ENCODE measurements at places on chromosomes 4 and X.
A peak's percentile ranks its signal among the peaks of the same experiment; 100 is the strongest.

DNA sequence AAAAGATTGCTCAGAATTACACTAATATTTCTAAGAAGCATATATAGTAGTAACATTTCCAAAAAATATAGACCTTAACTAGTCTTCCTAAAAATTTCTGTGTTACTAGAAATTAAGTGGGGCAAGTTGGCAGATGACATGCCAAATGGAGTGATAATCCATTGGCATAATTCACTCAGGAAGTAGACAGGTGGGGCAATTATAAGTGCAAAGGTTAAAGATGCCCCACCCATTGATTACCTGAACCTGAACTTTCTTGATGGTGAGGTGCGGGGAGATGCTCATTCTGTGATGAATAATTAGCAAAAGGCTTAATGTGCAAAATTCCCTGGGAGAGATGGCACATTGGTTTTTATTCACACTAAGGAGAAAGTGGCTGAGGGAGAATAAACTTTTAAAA is 145.8 kb upstream of the RASGEF1B start:
- DNase-seq = no peak

- DNase-seq = no peak
These were observed 17.4 kb downstream of the GSPT2 start for GRCh38 chrX:51760657-51761056.

DNA sequence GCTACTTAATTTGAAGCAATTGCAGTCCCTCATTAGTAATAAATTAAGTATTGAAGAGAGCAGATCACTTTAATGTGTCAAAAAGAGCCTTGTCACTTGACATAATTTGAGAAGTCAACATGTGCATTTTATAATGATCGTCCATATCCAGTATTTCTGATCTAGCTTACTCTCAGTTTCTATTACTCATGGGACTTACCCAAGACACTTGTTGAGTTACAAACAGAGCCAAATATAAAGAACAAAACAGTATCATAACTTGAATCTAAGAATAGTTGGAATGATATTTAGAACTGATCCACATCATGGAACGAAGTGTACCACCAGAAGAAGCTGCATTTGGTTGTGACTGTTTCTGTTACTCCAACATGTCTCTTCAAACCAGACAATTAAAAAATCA is 54.7 kb downstream of the SLITRK4 start:
- no peak for DNase-seq

- no peak for DNase-seq
These were observed 10.5 kb downstream of the GPR82 start for GRCh38 chrX:41734530-41734929.

DNA sequence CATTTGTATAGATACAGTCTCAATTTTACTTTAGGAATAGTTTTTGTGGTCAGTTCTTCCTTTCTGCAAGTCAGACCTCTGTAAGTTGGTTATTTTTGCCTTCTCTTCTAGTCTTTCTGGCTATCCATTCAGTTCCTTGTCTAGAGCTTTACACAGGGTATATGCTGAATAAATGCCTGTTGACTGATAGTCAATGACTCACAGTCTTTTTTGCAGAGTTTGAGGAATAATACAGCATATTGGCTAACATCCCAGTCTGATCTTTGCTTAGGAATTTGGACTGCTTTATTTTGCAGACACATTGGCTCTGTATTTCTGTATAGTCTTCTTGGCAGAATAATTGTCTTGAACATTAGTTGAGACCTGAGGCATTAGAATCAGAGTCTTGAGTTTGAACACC is 132.4 kb downstream of the MAGEC1 start:
- no peak for DNase-seq

DNA sequence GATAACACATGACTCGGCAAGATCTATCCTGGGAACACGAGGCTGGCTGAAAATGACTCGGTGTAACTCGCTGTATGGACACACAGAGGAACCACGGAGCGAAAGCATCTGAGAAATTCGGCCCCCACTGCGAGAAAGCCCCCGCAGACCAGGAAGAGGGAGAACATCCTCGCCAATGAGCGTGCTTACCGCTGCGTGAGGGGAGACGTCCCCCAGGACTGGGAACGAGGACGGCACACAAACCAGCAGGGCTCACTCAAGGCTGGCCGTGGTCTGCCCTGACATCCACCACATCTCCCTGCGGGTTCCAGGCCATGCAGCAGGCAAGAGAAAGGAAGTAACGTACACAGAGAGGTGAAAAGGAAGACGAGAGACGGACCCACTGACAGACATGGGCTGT is 17.6 kb upstream of the GTPBP6 start:
- no peak for DNase-seq

DNA sequence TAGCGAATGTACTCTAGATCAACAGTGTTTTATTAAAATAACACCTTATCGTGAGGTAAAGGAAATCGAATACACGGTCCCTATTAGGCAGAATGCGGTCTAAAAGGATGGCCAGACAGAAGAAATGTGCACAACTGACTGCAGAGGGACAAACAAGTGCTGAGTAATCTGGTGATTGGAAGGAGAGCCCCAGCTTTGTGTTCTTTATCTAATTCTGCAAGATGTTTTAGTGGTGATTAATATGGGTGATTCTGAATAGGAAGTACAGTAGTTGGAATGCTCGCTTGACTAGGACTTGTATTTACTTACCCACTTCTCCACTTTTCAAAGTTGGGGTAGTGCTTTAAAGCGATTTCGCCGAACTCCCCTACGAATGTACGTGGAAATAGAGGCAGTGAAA is 1.2 kb downstream of the WDR44 start:
- no peak for DNase-seq

DNA sequence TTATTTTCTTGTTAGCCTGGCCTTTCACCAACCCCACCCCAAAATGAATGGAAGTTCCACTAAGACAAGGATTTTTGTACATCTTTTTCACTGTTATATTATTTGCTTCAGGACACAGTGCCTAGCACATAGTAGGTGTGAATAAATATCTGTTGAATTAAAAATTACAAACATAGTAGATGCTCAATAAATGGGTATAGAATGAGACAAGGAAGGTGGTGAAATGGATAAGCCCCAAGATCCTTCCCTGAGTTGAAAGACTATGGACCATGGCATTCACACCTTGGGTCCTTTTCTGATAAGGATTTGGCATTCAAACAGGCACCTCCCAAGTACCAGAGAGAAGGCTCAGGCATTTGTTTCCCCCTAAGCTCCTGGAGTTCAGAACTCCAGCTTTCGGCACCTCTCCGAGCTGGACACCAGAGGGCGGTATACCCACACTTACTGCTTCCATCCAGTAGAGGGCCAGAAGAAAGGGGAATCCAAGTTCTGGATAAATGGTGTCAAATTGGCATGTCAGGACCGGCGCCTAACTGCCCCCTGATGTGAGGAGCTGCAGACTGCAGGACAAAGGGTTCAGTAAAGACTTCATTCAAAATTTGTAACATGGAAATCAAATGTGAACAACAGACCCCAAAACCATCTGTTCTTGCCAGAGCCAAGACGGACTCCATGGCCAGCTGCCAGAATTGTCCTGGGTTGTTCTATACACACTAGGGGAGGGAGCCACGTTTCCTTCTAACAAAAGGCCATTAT is 193.0 kb downstream of the GPC3 start:
- DNase-seq = peak; percentile 32

GRCh38 chr4:125529071-125529470 is 214.3 kb downstream of the FAT4 start:
- DNase-seq = no peak

DNA sequence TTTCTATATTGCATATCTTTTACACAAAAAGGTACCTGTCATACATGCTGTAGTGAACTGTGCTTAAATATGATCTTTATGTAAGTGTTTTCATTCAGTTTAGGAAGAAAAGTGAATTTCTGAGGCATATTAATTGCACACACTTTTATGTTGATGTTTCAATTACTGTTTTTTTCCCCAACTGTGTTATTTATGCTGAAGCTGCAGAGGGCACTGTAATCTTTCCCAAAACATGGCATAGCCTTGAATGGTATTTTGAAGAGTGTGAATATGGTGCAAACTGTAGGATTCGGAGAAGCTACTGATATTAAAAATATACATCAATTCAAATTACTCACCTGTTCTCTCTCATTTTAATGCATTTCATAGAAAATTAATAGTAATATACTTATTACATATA is 6.0 kb upstream of the CENPE start:
- no peak for DNase-seq

DNA sequence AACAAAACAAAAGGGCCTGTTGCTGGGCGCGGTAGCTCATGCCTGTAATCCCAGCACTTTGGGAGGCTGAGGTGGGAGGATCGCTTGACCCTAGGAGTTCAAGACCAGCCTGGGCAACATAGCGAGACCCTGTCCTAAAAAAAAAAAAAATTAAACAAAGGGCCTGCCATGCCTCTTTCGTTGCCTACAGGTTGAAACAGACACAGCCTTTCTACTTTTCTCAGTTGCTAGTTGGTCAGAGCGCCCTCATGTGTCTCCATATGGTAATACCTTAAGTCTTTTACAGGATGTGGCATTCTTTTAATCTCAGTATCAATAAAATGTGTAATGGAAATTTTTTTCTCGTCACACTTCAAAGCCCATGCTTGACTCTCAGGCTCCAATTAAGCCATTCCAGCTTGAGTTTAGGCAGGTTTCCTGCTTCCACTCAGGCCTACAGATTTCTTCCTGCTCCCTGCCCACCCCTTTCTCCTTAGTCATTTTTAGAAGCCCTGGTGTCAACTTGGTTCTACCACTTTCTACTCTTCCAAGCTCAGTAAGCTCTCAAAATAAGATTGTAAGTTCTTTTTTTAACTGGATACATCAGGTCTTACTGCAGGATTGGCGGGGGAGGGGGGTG is 4.6 kb upstream of the SOWAHD start:
- peak; percentile 31 for DNase-seq

- DNase-seq = no peak
These were observed 11.8 kb downstream of the IGFBP7 start for GRCh38 chr4:57098415-57098814.

GRCh38 chrX:133403984-133404383 is 11.3 kb downstream of the GPC4 start:
- no peak for DNase-seq

- DNase-seq = no peak
These were observed 214.4 kb upstream of the CPEB2 start for GRCh38 chr4:14787894-14788293.

- no peak for DNase-seq
These were observed 15.0 kb downstream of the RPS4X start for GRCh38 chrX:72262077-72262476.

GRCh38 chr4:38818441-38818976 is 13.9 kb upstream of the TLR1 start:
- no peak for DNase-seq

Measured in stimulated activated CD4-positive, alpha-beta T cell treated with anti-CD3 and anti-CD28 coated beads, Interleukin-2, amount 100 ng/mL, for 4 hours (primary cell).